ENCODE measurements at places on chromosomes 5 and 9.

GRCh38 chr5:66066826-66067225 is 77.3 kb upstream of the SREK1 start:
- no peak for DNase-seq

DNA sequence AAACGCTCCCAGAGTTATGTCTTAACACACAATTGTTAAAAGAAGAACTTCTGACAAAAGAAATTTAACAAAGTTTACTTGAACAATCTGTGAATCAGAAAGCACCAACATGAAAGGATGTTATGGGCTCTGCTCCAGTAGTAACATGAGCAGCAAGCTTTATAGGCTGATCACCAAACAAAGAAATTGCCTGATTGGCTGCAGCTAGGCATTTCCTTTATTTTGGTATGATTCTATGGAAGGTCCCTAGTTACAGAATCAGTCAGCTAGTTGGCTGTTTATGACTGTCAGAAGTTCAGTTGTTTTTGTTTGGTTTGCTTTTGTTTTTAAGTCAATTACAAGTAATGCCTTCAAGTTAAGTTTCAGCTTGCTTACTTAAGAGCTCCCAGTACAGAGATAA is 102.4 kb upstream of the SMC2 start:
- DNase-seq = no peak

GRCh38 chr5:10222326-10222725 is 27.4 kb downstream of the ATPSCKMT start:
- DNase-seq = no peak

DNA sequence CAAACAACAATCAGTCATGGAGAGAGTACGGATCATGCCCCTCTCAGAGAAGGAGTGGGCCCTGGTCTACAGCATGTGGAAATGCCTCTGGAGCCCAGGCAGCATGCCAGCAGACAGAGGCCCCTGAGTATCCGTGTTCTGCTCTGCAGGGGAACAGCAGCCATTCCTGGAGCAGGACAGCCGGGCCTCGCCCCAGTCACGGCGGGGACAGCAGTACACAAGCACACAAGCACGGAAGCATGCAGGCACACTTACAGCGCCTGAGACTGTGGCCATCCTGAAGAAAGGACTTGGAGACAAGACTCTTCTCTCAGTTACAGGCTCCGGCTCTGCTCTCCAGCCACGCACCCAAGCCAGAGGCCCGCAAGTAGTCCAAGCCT is 102.6 kb upstream of the ALDH1B1 start:
- no peak for DNase-seq

DNA sequence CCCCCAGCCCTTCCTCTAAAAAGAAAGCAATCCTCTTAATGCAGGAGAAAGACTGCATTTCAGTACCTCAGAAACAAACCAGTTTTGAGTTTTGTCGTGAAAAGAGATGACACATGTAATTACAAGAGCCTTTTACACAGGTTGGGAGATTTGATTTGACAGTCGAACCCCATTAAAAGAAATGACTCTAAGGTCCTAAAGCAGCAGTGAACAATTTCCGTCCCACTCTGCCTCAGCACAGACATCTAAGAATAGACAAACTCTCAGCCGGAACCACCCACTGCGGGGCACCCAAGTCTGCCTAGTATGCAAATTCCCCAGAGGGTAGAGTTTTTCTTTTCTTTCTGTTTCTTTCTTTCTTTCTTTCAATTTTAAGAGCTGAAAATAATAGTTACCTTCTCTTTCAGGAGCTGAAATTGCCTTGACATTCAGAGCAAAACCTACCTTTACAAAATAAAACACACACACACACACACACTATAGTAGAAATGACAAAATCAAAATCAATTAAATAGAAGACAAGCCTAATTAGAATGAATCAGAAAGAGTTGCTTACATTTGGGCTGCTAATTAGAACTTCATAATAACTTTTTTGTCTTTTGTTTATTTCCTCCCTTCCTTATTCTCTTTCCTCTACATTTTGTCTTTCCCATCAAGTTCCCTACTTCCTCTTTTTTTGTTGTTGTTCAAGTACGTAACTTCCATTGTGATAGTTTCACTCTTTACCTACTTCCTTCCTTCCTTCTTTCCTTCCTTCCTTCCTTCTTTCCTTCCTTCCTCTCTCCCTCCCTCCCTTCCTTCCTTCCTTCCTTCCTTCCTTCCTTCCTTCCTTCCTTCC is 65.1 kb downstream of the BASP1 start:
- no peak for DNase-seq

DNA sequence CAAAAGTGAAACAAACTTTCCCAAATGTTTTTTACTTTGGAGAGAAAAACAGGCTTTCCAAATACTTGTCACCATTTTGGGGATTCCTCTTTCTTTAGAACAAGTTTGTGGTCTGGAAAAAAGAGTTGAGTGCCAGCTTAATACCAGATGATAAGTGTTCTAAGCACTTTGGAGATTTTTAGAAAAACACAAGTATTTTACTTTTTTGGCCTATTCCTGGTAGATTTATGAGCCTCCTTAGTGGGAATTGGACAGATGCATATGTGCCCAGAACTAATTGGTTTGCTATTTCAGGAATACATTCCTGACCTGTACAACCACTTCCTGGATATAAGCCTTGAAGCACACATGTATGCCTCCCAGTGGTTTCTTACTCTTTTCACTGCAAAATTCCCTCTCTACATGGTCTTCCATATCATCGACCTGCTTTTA is 40.5 kb downstream of the GPR21 start:
- no peak for DNase-seq

DNA sequence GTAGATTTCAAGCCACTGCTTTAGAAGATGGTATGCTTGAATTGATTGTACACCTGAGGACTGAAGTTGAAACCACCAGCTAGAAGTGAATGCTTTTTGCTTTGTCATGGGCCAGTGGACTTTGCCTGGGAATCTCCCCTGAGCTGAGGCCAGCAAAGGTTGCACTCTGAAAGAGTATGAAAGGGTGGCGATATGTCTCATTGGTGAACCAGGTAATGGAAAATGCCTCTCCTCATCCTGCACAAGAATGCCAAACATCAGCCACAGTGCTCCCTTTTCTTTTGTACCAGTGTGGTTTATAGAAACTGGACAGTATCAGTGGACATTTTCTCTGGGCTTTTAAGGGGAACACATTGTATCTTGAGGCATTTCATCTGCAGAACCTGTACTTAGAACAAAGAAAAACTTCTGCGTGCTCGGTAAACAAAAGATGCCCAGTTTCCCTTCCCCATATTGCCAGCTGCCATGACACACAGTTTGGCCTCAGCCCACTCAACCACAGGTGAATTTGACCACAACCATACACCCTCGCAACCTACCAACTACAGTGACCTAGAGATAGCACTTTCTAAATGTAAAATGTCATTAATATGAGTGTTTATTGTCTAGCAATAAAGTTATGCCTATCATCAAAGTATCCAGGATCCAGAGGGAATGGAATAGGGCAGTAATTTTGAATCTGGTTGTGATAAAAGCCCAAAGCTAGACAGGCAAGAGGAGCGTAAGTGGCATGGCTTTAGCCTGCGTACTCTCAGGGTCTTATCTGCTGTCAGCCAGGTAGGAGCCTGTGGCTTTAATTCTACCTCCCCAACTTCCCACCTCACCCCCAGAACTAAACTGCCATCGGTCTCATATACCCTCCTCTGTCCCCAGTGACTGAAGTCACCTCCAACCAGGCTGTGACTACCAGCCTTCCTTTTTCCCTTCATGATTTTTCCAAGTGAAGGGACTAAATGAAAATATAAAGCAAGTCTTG is 79.5 kb upstream of the LHFPL2 start:
- DNase-seq = no peak

All from BE2C (cell line).